Non-pigmented ciliary epithelial cell (primary cell): ENCODE measurements at places on chromosomes 13 and 19.

DNA sequence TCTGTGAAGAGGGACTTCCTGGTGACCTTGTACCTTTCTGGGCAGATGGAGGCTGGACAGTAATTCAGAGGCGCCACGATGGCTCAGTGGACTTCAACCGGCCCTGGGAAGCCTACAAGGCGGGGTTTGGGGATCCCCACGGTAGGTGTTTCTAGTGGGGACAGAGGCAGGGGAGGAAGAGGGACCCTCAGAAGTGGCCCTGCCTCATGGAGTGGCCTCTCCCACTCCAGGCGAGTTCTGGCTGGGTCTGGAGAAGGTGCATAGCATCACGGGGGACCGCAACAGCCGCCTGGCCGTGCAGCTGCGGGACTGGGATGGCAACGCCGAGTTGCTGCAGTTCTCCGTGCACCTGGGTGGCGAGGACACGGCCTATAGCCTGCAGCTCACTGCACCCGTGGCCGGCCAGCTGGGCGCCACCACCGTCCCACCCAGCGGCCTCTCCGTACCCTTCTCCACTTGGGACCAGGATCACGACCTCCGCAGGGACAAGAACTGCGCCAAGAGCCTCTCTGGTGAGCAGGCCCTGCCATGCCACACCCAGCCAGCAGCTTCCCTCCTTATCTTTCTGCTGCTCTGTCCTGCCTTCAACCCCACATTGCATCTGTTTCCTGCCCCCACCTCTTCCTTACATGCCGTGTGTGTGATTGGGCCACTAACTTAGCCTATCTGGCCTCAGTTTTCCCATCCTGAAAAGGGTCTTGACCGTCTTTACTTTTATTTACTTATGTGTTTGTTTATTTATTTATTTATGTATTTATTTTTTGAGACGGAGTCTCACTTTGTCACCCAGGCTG is 7.3 kb downstream of the ANGPTL4 start:
- DNase-seq: no peak

DNA sequence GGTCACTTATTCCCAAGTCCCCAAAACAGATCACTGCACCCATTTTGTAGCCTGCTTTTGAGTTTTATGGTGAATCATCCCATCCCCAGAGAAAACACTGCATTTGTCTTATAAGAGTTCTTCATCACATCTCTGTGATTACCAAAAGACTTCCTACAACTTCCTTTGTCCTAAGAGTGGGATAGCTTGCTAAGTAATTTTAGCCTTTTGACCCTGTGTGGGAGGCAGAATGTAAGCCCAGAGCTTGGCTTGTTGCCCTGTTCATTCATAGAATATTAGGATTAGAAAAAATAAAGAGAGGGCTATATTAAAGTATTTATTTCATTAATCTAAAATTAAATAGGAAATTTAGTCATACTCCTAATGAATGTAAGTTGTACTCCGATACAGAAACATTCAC is 213.3 kb downstream of the MZT1 start:
- no peak for DNase-seq

GRCh38 chr19:51959791-51960190 is 26.8 kb downstream of the ZNF350 start:
- DNase-seq: no peak

DNA sequence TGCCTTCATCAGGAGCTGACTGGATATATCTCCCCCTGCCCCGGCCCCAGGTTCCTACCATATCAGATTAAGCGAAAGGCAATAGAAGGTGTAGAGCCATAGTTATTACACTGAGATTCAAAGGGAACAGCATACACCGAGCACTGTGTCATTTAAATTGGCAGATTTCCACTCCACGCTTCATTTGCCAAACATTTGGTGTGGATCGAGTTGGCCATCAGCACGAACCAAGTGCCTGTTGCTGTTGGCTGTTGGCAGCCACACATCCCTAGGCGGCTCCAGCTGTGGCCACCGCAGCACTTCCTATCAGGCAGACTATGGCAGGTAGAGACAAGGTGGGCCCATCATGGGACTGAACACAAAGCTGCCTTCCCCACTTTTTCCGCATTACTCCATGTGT is 115.8 kb downstream of the CCNA1 start:
- DNase-seq: no peak

- peak; percentile 70 for DNase-seq
These were observed 4.3 kb upstream of the C5AR1 start for GRCh38 chr19:47305309-47305751.

GRCh38 chr13:35920816-35921215 is 210.4 kb downstream of the DCLK1 start:
- no peak for DNase-seq

DNA sequence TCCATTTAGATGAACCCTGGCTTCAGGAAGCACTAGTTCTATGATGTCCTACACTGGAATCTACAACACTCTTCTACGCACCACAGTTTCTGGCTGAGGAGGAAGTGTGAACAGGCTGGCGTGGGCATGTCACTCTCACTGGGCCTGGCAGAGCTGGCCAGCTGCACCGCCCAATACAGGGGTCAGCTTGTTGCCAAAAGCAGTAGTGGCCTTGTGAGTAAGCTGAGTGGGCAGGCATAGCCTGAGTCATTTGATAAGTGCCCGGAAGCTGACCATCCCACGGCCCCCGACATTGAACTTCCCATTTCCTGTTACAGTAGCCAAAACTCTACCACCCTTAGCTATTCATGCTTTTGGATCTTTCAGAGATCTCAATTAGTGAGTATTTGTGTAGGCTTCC is 240.9 kb upstream of the SERP2 start:
- no peak for DNase-seq

DNA sequence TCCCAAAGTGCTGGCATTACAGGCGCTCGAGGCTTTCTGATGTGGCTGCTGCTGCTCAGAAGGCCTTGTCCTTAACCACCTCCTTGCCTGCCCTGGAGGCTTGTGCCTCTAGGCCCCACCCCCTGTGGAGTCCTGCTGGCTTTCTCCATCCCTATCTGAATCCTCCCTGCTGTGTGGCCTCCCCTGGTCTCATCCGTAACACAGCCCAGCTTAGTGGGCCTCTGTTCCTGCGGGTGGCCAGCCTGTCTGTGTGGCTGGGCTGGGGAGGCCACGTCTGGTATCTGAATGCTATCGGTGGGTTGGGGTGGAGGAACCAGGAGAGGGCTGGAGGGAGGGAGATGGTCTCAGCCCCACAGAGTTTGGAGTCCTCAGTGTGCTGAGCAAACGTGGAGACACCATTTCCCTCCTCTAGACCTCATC is 4.7 kb downstream of the RPL28 start:
- no peak for DNase-seq

- DNase-seq: no peak
These were observed 4.9 kb downstream of the CACTIN start for GRCh38 chr19:3621689-3622088.

- DNase-seq: no peak
These were observed 114.8 kb downstream of the KATNAL1 start for GRCh38 chr13:30192320-30193093.

DNA sequence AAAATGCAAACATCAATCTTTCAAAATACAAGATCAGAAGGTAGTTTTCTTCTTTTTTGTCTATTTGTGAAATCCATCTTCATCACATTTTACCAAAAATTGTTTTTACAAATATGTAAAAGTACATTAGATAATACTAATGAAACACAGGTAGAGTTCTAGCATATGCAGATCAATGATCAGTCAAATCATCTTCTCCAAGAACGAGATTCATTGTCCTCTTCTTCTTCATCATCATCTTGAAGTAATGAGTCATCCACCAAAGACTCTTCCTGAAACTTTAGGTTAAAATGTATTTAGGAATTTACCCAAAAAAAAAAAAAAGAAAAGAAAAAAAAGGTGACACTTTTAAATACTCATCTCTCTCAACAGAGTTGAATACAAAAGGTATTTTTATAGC is 85.6 kb downstream of the RBM26 start:
- DNase-seq: no peak

GRCh38 chr13:88246239-88246638 is 575.1 kb downstream of the SLITRK5 start:
- DNase-seq: no peak

GRCh38 chr19:39502640-39503417 is 4.1 kb downstream of the DLL3 start:
- no peak for DNase-seq

- no peak for DNase-seq
These were observed 207.4 kb downstream of the COG6 start for GRCh38 chr13:39862900-39863299.

GRCh38 chr19:43780706-43781525 is at the start of gene KCNN4:
Gene KCNN4 (minus strand): TSS chr19:43780973. CDS start chr19:43780861, 112 bp downstream.
- DNase-seq: no peak

- no peak for DNase-seq
These were observed 9.9 kb downstream of the POLD1 start for GRCh38 chr19:50394017-50394416.

DNA sequence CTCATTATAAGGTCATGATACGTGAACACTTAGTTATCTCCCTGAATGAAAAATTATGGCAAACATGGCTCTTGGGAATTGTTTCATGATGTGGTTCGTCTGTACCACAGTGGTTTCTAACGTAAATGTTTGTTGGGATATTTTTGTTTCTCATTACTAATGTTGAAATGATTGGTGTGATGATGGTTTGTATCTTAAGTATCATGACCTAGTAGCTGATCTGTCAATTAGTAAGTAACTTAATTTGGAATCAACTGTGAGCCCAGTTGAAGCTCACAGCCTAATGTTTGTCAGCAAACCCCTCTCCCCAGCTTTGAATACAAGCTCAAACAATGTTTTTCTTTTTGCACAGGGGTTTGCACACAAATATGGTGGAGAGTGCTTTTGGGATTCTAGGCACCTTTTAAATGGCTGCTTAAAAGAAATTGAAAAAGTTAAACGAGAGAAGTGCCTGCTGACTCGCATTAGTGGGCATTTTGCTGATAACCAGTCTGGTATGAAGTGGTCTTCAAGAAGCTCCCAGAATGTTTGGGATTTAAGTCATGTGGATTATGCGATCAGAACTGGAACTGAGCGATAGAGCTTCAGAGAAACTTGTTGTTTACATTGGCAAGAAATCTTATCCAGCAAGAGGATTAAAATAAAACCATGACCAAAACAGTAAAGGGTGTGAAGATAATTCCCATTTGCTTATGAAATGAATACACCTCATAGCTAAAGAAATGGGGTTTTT is 68.2 kb downstream of the LMO7 start:
- DNase-seq: peak; percentile 74

DNA sequence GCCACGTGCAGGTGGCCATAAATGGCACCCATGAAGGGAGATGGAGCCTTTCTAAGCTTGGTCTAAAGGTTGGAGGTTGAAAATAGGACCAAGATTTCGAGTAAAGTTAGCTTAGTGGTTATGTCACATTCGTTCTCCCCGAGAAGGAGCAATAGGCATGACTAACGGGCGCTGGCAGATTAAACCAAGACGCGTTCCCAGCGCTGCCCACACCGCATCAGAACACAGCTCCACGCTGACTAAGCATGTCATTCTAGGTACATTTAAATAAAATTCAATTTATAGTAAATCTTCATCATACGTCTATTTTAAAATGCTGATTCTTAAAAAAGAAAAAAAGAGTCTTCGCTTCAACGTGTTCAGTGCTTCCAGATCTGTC is 95.0 kb upstream of the IRS2 start:
- no peak for DNase-seq

DNA sequence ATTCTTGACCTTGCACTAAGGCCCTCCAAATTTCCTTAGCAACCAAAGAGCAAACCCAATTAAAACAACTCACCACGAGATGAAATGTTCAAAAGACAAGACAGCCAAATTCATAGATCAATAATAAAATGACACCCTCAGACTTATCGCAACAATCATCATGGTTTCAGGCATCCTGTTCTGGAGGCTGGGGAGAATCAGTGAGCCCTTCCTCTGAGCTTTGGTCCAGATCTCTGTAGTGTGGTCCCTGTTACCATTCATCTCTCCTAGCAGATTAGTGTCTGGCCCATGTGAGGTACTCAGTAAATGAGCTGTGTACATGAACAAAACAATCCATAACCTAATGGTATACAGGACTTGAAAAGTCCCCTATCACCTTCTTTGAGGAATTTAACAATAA is 12.2 kb downstream of the LCP1 start:
- no peak for DNase-seq

- peak; percentile 44 for DNase-seq
These were observed 87.6 kb downstream of the IRS2 start for GRCh38 chr13:109698779-109699178.

DNA sequence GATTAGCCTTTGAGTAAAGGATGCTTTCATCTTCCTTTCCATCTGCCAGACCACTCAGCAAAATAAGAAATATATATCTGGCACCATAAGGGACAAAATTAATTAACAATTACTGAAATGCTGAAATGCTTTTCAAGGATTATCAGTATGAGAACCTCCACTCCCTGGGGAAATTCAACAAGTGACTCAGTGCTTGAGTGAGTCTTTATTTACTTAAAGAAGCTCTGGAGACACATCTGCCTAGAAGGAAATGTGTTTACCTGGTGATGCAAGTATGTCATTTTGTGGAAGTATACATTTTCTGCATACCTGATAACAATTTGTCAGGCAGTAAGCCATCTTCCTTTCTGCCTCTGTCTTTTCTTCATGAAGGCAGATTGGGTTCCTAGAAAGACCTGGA is 23.4 kb downstream of the ZNF560 start:
- no peak for DNase-seq

DNA sequence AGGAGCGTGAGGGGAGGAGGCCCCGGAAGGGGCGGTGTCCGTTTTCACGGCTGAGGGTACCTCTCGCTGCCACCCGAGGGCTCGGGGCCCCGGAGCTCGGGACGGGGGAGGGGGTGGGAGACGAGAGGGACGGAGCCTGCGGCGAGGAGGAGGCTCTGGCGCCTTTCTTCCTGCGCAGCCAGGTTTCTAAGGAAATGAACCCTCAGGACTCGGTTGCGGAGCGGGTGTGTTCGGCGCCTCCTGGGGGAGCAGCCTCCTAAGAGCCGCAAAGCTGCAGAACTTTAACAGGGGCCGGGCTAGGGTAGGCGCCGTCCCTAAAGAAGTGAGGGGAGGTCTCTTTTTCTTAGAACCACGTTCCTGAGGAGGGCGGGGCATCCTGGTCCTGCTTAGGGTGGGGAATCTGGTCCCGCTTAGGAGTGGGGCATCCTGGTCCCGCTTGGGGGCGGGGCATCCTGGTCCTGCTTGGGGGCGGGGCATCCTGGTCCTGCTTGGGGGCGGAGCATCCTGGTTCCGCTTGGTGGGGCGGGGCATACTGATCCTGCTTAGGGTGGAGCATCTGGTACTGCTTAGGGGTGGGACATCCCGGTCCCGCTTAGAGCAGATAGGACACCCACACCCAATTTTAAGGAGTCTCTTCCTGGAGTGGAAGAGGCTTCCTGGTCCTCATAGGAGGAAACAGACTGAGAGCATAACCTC is 6.2 kb downstream of the SYT5 start:
- no peak for DNase-seq

GRCh38 chr19:18596752-18597157 is 8.2 kb downstream of the REX1BD start:
- no peak for DNase-seq

DNA sequence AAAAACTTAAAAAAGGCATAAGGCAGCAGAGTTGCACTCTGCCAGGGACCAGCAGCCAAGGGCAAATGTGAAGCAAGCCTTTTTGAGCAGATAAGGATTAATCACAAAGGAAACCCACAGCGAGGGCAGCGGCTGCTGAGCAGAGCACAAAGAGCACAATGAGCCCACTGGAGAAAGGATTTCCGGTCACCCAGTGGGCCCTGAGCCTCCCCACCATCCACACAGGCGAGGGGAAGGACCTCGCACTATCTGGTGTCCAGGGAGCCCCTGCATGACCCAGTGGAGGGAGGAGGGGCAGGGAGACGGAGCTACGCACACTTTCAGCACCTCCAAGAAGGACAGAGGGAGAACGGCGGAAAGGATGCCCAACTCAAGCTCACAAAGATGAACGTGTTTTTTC is 40.0 kb downstream of the COL4A1 start:
- DNase-seq: no peak

GRCh38 chr13:36959456-36960116 is 39.5 kb upstream of the SMAD9 start:
- DNase-seq: no peak
